ENCODE measurements at places on chromosomes 7 and 10.
A peak's percentile ranks its signal among the peaks of the same experiment; 100 is the strongest.

DNA sequence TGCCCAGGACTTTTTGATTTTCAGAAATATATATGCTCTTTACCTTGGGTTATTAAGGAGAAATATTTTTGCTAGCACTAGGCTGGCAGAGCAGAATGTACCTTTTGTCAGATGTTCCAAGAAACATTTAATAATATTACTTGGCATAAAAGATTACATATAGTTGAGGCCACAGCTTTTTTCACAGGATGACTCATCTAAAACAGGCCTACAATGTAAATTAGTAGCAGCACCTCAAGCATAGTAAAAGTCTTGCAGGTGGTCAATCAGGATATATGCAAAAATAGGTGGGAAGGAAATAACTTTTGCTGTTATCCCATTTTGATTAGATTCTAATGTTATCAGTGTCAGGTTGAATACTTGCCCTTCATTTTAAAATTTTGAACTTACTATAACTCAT lies 14.9 kb upstream of the ITGB1 start:
- no peak for DNase-seq

GRCh38 chr7:130379921-130380860 lies at the start of gene CPA1:
Gene CPA1 (plus strand): TSS chr7:130380494. CDS start chr7:130380521, 27 bp downstream.
- DNase-seq: peak; percentile 72

GRCh38 chr7:139033346-139034114 lies 2.3 kb downstream of the ZC3HAV1L start:
- DNase-seq: no peak

DNA sequence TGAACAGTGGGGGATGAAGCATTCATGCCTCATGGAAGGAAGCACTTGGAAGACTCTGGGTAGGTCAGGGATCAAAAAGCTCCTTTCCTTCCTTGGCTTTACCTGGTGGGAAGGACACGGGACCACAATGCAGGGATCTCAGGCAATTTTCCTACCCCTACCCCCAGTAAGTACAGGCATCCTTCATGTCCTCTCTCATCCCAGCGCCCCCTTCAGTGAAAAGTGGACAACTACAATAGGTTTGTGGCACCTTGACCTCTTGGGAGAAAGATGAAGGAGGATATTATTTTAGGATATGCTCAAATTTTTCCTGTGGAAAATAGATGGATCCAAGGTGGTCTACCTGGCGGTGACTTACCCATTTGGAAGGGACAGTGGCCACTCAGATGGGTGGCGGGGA lies 16.5 kb downstream of the AFAP1L2 start:
- DNase-seq: no peak

- no peak for DNase-seq
Observed at GRCh38 chr7:77800158-77800557, 1.6 kb downstream of the PHTF2 start.

DNA sequence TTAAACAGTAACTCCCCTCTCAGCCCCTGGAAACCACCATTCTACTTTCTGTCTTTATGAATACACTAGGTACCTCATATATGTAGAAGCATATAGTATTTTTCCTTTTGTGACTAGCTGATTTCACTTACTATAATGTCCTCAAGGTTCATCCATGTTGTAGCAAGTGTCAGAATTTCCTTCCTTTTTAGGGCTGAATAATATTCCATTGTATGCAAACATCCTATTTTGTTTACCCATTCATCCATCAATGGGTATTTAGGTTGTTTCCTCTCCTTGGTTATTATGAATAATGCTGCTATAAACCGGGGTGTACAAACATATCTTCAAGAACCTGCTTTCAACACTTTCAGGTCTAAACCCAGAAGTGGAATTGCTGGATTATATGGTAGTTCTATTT lies 125.3 kb downstream of the SGMS1 start:
- no peak for DNase-seq

DNA sequence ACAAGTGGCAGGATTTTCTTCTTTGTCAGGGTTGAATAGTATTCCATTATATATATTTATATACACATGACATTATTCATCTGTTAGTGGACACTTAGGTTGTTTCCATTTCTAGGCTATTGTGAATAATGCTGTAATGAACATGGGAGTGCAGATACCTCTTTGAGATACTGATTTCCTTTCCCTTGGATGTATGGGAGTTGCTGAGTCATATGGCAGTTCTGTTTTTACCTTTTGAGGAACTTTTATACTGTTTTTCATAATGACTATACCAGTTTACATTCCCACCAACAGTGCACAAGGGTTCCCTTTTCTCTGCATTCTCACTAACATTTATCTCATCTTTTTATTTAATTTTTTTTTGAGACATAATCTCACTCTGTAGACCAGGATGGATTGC lies 1.8 kb upstream of the CLCN1 start:
- DNase-seq: no peak

GRCh38 chr7:92714767-92715166 lies 121.6 kb downstream of the CDK6 start:
- no peak for DNase-seq

- no peak for DNase-seq
Observed at GRCh38 chr10:84289521-84290200, 38.7 kb upstream of the CCSER2 start.

- no peak for DNase-seq
Observed at GRCh38 chr7:91541641-91542040, 277.4 kb downstream of the FZD1 start.

DNA sequence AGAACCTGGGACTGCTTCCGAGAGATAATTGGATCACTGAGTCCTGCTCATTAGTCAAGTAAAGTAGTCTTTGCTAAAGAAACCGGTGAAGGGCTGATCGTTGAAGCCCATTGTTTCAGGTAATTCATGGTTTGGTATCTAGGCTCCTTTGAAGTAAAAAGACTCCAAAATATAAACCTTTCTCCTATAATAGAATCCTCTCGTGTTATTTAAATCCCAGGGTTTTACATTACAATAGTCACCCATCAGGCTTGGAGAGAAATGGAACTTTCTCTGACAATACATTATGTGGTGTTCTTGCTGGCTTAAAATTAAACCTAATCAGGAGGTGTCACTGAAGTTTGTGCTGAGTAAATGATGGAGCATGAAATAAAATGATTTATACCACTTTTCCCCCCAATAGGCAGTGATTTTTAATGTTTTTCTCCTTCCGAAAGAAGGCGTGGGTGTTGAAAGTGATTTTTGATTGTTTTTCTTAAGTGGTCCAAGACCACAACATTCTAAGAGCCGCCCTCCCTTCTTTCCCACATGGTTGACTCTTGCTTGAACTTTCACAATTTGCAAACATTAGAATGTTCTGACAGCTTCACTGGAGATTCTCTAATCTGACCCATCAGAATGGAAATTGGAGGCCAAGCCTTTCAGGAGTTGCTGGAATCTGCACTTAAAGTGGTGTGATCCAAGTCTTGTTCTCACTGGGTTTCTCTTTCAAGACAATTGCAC lies 44.2 kb downstream of the LRMDA start:
- no peak for DNase-seq

- DNase-seq: no peak
Observed at GRCh38 chr10:58937423-58937822, 239.0 kb upstream of the PHYHIPL start.

Data from right kidney (tissue), 9 donors.